ENCODE measurements at places on chromosomes 4 and X.

GRCh38 chr4:26958925-26959653 lies 98.4 kb downstream of the STIM2 start:
- DNase-seq: no peak

- no peak for DNase-seq
Measured at GRCh38 chr4:145819101-145819852, 119.3 kb downstream of the ZNF827 start.

GRCh38 chrX:120294651-120295050 lies 16.6 kb downstream of the TMEM255A start:
- DNase-seq: no peak

DNA sequence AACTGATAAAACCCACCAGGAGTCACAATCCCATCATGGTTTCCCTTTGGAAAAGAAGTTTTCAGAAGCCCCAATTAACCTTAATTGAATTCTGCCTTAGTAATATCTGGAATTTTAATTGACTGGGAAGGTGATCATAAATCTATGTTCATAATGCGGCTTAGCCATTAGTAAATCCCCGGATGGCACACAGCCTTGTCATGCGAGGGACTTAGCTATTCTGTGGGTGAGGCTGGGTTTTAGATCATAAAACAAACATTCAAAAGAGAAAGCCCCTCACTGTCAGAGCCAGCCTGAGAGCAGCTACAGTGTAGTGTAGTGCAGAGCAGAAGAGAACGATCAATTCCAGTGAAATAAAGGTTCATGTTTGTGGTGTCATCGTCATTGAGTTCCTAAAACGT lies 124.0 kb upstream of the NOCT start:
- peak; percentile 17 for DNase-seq

GRCh38 chrX:65920620-65921019 lies 119.3 kb downstream of the VSIG4 start:
- DNase-seq: no peak

DNA sequence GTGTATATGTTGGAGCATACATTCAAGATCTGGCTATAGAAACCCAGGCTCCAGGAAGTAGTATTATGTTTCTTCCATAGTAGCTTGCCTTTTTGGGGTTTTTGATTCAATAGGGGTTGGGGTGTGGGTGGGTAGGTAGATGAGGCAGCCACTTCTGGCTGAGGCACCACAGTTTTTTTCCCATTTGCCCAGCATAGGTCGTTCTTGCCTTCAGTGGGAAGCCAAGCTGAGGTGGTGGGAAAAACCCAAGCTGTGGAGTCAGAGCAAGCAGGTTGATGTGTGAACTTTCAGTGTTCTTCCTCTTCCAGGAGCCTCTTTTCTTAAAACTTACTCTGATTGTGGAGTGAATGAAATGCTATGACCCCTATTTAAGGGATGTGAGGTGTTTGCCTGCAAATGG lies 67.0 kb upstream of the RPS6KA3 start:
- no peak for DNase-seq

- DNase-seq: no peak
Measured at GRCh38 chrX:30577362-30577991, at the start of gene TASL. Gene TASL (minus strand): TSS chrX:30577766. CDS start chrX:30560355, 17,411 bp downstream.

- peak; percentile 73 for DNase-seq
Measured at GRCh38 chr4:9999956-10000561, 21.2 kb downstream of the SLC2A9 start.

GRCh38 chrX:115493015-115493414 lies 68.0 kb upstream of the PLS3 start:
- no peak for DNase-seq

DNA sequence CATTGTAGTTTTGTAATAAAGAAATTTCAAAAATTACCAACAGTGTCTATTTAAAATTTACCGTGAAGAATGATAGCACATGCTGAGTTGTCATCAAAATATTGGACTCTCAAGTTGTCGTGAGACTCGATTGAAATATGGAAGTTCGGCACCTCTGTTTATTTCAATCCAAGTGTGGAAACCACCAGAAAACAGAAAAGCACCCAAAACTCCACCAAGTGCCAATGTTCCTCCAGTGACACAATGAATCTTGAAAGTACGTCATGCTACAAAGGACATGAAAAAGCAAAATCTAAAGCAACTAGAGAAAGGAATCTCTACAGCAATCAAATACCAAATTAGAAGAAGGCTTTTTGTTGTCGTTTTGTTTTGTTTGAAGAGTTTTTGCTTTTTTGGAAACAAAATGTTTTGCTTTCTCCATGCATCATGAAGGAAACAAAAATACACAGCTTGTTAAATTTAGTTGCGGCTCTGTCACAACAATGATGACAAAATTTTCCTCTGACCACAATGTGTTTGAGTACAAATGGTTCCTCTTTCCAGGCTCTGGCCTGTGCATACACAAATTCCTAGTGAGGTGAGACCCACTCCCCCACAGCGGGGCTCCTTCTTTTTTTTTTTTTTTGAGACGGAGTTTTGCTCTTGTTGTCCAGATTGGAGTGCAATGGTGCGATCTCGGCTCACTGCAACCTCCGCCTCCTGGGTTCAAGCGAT lies 9.6 kb upstream of the IL13RA1 start:
- no peak for DNase-seq

DNA sequence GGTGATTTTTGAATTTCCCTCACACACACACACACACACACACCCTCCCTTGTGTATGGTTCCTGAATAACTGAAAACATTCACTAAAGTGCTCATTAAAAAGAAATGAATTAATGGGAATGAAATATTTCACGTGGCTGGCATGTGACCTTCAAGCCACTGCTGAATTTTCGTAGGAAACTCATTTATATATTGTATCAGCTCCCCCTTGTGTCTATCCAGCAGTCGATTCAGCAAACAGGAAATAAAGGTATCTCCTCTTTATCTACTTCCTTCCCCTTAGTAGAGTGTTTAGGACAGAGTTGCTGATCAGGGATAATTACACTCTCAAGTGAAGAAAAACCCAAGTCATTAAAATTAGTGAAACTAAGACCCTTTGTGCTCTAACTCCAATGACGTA lies 912.6 kb upstream of the LCORL start:
- DNase-seq: no peak

DNA sequence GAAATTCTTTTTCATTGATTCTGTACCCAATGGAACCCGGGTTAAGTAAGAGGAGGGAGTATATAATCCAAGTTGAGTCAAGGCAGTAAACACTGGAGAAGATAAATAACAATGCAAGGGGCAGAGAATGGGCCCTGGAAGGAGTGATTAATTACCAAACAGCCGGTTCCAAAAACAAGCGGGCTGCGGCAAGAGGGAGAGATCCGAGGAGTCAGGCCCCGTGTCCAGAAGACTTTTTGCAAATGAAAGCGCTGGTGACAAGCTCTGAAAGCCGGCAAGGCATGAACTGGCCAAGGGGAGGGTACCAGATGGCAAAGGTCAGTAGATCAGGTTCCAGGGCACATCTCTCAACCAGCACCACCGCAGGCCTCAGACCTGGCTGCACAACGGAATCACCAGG lies 294.9 kb downstream of the BCOR start:
- DNase-seq: no peak

DNA sequence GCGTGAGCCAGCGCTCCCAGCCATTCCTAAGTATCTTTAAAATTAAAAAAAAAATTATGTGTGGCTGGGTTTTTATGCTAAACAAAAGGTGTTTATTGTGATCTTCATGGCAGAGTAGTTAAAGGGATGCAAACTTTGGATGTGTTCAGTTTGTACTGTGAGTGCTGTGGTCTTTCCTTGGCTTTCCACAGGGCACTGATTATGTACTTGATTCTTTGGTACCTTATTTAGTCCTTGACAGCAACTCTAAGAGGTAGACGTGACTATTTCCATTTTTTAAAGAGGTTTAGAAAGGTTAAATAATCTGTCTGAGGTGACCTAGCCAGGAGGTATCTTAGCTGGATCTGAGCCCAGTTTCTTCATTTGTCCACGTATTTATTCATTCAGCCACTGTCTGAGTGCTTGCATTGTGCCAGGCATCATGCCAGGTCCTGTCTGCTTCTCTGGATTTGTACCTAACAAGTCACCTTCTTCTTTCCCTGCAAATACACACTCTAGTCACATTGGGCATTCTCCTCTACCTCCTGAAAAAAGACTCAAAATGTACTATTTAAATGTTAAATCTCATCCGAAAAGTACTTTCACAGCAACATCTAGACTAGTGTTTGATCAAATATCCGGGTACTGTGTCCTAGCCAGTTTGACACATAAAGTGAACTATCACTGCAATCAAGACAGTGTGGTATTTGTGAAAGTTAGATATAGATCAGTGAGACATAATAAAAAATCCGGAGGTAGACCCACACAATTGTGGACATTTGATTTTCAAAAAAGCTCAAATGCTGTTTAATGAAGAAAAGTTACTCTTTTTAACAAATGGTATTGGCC lies 31.5 kb downstream of the WWC2 start:
- DNase-seq: peak; percentile 68

GRCh38 chrX:8579602-8580001 lies 115.0 kb downstream of the VCX3B start:
- DNase-seq: no peak

DNA sequence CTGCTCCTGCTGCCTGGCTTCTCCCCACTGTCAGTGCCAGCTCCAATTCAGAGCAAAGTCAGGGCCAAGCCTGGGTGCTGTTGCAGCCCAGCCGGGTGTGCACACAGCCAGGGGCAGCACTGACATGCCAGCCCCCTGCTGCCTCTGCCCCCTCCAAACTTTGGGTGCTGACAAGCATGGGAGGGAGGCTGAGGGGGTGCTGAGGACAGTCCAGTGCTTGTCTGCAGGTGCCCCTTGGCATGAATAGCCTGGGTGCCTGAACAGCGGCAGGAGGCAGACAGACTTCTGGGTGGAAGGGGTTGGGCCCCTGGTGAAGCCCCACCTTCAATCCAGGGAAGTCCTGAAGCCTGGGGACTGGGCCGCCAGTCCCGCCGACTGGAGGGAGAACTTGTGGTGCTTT lies 31.2 kb upstream of the PAGE1 start:
- no peak for DNase-seq

GRCh38 chrX:77118686-77119085 lies 328.5 kb upstream of the FGF16 start:
- DNase-seq: no peak

- DNase-seq: no peak
Measured at GRCh38 chrX:580030-580429, 50.6 kb upstream of the SHOX start.

DNA sequence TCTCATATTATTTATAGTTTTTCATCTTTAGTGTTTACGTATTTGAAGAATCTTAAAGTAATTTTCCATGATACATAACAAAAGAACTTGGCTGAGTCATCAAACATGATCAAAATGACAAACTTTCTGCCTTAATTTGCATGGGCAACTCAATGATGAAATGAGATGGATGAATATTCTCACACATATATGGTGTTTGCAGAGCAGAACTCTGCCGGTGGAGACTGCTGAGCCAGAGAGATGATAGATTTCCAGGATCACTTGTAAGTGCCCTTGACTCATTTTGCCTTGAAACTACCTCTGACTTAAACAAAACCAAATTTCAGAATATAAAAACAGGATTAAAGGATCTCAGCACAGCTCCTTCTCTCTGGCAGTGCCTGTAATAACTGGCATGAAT lies 38.2 kb downstream of the TRPC3 start:
- peak; percentile 39 for DNase-seq

DNA sequence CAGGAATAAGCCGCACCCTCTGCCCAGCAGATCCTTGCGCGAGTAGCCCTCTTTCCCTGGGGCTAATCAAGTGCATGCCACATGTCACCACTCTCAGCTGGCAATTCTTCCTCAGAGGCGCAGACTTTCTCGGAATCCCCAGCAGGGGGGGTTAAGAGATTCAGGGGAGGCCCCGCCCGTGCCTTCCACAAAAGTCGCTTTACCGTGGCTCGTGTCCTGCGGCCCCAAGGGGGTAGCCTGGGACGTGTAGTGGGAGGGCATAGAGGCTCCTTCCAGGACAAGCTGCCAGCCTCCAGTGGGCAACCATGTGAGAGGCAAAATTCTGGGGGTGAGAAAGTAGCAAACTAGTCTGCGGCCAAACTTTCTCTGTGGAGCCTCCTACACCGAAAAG lies 652 bp downstream of the SRPX start:
- peak; percentile 46 for DNase-seq

GRCh38 chr4:41156574-41156973 lies 57.8 kb downstream of the APBB2 start:
- DNase-seq: peak; percentile 89

DNA sequence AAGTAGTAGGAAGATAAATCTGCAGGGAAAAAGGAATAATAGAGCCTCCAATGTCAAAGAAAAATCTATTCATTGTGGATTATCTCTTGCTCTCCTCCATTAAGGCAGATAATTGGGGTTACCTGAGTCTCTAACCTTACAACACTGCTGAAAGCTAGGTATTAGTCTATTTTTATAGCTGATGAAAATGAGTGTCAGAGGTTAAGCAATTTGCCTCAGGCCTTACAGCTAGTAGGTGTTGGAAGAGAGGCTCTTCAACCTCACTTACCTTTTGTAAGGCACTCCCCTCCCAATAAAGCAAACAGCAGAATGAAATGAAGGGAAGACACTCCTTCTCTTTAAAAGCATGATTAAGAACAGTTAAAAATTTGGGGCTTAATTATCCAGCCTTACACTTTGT lies 45.4 kb upstream of the GAB1 start:
- no peak for DNase-seq

DNA sequence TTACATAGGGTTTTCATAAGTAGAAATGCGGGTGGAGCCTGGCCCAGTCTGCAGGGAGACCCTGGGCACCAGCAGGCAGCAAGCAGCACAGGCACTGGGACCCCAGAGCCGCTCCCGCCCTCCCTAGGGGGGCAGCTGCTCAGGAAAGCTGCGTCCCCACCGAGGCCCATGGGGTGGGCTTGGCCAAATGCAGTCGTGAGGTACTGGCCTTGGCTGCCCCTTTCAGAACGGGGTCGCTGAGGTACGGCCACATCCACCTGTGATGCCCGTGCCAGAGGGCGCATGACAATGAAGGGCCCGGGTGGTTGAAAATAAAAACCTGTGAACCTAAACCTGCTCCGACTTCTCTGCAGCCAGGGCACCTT lies 16.7 kb downstream of the TMEM175 start:
- no peak for DNase-seq

DNA sequence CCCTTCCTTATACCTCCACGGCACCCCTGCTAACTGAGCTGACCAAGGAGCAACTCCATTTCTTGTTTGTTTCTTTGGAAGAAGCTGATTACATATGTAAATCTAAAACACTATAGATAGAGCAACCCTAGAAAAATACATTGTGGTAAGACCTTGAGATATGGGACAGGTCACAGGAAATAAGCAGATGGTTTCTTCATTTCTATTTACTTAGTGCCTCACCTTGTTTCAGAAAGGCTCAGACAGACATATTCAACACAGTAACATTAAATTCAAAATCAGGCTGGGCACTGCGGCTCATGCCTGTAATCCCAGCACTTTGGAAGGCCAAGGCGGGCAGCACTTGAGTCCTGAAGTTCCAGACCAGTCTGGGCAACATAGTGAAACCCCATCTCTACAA lies 47.3 kb downstream of the IRF2 start:
- no peak for DNase-seq

Measured in iris pigment epithelial cell (primary cell).